Stimulated activated CD8-positive, alpha-beta memory T cell treated with anti-CD3 and anti-CD28 coated beads, Interleukin-2, amount 100 ng/mL, for 1 hour (primary cell): ENCODE measurements at places on chromosomes 12 and 14.
A peak's percentile ranks its signal among the peaks of the same experiment; 100 is the strongest.

GRCh38 chr12:49091056-49091835, 3.4 kb downstream of the DHH start:
- no peak for DNase-seq

- no peak for DNase-seq
These were observed 126.9 kb upstream of the KRAS start for GRCh38 chr12:25377469-25378177.

- DNase-seq = no peak
These were observed 42.5 kb upstream of the MYBPC1 start for GRCh38 chr12:101552277-101552676.

DNA sequence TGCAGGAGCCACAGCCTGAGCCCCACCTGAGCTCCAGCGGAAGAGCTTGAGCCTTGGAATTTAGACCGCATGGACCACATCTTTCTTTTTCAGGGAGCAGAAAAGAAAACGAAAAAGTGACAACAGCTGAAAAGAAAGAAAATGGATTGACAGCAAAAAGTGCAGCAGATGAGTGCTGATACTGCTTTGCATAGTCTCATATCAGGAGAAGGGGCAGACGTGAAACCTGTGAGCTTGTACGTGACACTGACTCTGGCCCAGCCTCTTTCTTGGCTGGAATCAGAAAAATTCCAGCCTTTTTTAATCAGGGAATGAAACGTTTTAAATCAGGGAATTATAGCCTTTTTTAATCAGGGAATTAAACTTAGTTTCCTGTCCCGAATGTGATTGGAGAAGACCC, 1296.5 kb downstream of the TMEM121 start:
- no peak for DNase-seq

- DNase-seq = no peak
These were observed 45.6 kb downstream of the SCAF11 start for GRCh38 chr12:45944771-45945170.

DNA sequence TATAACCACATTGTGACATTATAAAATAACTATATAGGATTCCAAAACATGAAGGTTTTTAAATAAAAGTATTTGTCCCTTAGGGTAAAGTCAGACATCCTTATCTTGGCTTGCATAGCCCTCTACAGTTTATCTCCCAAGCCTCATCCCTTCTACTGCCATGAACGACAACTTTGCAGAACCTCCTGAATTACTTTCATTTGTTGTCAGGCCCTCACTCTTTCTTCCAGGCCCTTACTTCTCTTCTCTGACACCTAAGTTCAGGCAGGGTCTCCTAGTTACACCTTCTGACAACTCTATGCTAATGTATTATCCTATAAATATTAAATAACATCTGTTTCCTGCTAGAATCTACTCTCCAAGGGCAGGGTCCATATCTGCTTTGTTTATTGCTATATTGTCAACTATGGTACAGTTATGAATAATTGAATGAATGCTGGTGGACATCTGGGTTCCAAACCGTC, 115.7 kb upstream of the MDM1 start:
- no peak for DNase-seq

GRCh38 chr12:85642288-85642687, 193.9 kb downstream of the RASSF9 start:
- DNase-seq = no peak

- no peak for DNase-seq
These were observed 257.6 kb downstream of the ETNK1 start for GRCh38 chr12:22882559-22882958.

GRCh38 chr12:42094277-42094676, 50.4 kb downstream of the GXYLT1 start:
- DNase-seq = peak; percentile 13

GRCh38 chr12:128583453-128583852, 240.3 kb downstream of the SLC15A4 start:
- no peak for DNase-seq

GRCh38 chr12:77339610-77340009, 274.2 kb upstream of the E2F7 start:
- no peak for DNase-seq

- no peak for DNase-seq
These were observed 42.2 kb upstream of the DBX2 start for GRCh38 chr12:45093051-45093450.

GRCh38 chr14:65098586-65098985, 3.7 kb downstream of the MAX start:
- DNase-seq = no peak

DNA sequence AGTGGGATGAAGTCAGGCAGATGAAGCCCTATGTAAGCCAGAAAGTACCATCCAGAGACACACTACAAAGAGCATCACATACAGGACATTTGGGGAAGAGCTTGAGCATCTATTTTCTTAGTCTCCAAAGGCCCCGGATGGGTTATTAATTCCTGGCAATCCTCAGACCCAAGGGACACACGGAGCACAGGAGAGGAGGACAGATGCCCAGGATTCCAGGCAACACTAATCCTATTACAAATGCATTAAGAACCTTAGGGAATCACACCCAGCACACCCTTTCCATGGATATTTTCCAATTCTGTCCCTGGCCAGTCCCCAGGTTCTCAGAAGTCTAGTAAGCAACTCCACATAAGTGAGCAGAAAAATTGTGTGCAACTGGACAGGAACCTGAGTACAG, 65.9 kb downstream of the CMKLR1 start:
- no peak for DNase-seq

GRCh38 chr14:54440476-54440872, 700 bp downstream of the CNIH1 start:
- DNase-seq = no peak

- DNase-seq = no peak
These were observed 181.1 kb downstream of the SLC15A5 start for GRCh38 chr12:16096273-16096849.

DNA sequence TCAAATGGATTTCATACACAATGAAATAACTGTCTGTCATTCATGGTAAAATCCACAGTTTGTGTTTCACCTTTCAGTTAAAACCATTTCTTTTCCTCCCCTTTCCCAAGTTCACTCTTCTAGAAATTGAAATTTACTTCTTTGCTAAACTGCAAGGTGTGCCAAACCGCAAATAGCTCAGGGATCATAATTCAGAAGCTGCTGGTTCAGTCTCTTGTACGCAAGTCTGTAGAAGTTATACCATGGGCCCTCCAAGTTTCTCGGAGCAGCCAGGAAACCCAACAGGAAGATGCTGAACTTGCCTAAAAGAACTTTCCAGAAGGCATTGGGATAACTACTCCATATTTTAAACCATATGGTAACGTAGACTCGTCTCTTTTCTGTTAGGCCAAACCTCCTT, 268.9 kb downstream of the FLRT2 start:
- no peak for DNase-seq

GRCh38 chr14:101780887-101781239, 19.4 kb downstream of the PPP2R5C start:
- DNase-seq = no peak

DNA sequence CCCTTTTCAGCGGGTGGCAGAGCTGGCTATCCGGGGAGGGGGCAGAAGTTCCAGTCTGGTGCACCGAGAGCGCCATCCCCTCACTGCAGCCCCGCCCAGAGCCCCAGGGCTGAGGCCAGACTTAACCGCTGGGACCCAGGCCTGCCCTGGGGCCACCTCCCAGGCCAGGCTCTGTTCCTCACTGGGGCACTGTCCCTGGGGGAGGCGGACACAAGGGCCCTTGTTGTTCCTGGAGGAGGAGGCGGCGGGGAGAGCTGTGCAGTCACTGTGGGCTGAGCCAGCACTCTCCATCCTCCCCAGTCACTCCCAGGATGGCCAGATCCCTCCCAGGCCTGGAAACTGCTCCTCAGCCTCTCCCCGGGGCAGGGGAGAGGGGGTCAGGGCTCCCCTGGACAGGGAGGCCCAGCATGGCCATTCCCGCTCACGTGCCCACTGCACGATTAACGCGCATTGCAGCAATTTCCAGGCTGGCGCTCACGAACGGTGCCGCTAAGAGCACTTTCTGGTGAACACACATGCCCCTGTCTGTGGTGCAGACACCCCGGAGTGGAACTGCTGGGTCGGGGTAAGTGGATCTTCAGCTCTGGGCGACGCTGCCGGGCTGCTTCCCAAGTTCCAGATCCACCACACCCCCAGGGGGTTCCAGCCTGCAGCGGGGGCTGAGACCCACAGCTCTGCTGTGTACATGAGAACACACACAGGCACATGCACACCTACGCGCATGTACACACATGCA, 89.8 kb upstream of the SFSWAP start:
- DNase-seq = no peak

- no peak for DNase-seq
These were observed 55.4 kb downstream of the SUSD6 start for GRCh38 chr14:69666690-69667211.

- no peak for DNase-seq
These were observed 14.2 kb upstream of the CARMIL3 start for GRCh38 chr14:24037658-24038037.

- DNase-seq = no peak
These were observed 72.8 kb downstream of the GALNT4 start for GRCh38 chr12:89451841-89452251.

DNA sequence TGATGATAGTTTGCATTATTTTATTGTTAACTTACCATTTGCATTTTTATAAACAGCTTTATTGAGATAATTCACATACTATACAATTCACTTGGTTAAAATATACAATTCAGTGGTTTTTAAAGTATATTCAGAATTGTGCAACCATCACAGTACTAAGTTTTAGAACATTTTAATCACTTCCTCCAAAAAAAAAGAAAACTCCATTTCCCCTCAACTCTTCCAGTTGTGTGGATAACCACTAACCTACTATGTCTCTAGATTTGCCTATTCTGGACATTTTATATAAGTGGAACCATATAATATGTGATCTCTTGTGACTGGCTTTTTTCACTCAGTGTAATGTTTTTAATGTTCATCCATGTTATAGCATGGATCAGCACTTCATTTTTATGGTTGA, 41.3 kb downstream of the WNK1 start:
- no peak for DNase-seq

- no peak for DNase-seq
These were observed 102.0 kb downstream of the SLC6A15 start for GRCh38 chr12:84810611-84811010.

DNA sequence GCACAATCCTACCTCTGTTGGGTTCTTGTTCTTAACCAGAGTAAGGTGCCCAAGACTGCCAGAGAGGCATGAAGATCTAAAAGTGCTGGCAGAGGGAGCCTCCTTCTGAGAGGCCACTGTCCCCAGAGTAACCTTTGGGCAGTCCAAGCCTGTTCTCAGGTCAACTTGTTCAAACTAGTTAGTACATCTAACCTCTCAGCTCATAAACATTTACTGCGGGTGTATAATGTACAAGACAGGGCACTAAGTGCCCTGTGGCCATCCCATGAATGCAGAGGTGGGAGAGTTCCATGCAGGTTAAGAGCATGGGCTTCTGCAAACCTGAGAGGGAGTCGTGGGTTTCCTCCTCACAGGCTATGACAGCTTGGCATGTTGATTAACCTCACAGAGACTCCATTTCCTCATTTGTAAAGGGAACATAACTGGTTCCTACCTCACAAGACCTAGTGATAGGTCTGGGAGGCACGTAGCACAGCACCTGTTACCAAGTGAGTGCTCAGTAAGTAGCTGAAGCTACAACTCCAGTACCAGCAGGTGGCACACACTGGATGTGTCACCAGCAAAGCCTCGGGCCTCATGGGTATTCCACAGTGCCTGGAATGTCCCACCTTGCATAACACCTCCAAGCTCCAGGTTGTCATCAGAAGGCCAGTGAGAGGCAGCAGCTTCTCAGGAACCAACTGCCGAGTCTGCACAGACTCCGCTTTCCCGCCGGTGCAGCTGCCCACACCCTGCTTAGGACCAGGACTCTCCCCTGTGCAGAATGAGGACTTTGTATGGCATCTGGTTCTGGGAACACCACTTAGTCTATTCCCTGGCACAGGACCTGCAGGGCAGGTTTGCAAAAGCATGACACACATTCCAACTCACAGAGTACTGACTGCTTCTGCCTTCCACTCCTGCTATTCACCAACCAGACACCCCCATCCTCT, 4.4 kb downstream of the VDR start:
- DNase-seq = no peak

DNA sequence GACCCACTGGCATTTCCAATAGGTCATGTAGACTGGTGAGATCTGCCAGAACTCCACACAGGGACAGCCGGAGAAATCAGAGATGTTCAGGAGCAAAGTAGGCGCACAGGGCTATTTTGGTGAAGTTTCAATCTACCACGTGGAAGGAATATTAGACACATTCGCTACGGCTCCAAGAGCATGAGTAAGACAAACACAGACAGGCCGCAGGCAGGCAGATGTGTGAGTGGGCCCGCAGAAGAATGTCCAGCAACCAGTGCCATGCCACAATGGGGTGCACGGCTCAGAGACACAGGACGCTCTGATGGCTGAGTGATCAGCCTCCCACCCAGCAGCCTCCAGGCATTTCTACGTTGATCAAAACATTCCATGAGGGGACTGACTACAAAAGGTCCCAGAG, 10.4 kb downstream of the SLC15A4 start:
- DNase-seq = no peak

- no peak for DNase-seq
These were observed 127.3 kb downstream of the SCARB1 start for GRCh38 chr12:124736115-124737039.

DNA sequence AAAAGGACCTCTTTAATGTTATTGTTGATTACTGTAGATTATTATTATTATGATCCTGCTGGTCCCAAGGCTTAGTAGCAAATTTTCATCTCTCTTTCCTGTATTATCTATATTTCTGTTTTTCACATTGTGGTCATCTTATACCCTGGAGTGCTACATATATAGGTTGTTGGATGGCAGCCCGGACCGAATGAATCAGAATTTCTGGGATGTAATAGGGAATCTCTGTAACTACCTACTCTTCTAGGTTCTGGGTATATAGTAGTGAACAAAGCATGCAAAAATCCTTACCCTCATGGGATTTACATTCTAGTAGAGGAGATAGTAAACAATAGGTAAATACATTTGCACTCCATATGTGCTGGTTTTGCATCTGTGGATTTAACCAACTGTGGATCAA, 31.4 kb downstream of the NUBPL start:
- DNase-seq = no peak
